DMS79 (cell line): ENCODE measurements at places on chromosomes 11 and 22.

GRCh38 chr11:13269775-13270174 lies 7.8 kb upstream of the BMAL1 start:
- DNase-seq = no peak

DNA sequence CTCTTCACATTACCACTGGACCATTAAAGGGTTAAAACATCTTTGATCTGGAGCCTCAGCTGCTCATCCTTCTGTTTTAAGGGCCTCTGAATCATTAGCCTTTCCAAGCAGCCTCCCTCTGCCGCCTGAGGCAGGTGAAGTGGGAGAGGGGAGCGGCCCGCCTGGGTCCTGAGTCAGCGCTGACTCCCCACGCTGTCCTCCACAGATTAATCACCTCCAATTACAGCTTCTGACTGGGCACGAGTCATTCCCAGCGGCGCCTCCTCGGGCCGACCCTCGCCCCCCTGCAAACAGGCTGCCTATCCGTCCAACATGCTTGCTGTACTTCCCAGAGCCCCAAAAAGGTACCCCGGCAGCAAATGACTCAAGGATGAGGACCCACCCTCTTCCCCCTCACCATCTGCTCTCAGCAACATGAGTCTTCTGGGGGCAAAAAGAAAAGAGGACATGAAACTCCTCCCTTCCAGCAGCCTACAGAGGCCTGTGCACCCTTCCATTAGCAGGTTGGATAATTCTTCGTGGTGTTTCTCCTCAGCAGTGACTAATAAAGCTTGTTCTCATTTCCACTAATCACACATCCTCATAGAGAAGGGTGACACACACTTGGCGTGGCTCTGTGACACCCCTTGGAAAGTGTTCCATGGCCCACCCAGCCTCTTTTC lies 44.3 kb upstream of the JAM3 start:
- no peak for DNase-seq

- DNase-seq = no peak
These were observed 174.1 kb downstream of the FAM181B start for GRCh38 chr11:82559609-82560008.

DNA sequence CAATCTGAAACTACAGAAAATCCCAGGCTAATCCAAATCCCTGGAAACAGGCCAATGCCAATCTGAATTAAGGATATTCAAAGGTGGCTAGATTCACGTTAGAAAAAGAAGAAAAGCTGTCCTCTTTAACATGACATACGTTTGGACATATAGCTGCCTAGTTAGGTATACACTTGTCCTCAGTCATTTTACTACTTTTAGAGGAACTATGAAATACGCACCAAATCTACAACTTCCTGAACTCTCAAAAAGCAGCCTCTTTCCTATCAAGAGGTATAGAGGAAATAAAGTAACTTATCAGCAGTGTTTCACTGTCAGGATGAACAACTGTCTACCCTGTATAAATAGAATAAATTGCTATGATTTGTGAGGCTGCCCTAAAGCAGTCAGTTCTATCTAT lies 24.0 kb downstream of the KMT5B start:
- no peak for DNase-seq

DNA sequence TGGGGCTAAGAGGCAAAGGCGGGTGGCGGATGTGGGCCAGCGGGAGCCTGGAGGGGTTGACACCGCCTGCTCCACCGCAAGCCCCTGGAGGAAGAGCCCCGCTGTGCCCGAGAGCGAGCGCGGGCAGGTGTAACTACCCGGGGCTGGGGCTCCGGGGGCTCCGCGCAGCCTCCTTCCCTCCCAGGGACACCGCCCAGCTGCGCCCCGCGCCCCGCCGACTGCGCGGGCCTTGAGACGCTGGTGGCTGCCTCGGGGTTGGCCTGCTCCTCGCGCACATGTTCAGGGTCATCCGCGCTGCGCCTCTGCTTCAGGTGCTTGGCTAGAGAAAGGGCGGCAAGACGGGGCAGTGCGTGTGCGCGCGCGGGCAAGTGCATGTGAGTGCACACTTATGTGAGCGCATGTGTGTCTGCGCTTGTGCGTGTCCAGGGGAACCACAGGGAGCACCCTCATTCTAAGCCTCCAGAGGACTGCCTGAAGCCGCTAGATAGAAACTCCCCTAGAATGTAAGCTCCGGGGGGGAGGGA lies 197.5 kb upstream of the TMEM45B start:
- DNase-seq = no peak

DNA sequence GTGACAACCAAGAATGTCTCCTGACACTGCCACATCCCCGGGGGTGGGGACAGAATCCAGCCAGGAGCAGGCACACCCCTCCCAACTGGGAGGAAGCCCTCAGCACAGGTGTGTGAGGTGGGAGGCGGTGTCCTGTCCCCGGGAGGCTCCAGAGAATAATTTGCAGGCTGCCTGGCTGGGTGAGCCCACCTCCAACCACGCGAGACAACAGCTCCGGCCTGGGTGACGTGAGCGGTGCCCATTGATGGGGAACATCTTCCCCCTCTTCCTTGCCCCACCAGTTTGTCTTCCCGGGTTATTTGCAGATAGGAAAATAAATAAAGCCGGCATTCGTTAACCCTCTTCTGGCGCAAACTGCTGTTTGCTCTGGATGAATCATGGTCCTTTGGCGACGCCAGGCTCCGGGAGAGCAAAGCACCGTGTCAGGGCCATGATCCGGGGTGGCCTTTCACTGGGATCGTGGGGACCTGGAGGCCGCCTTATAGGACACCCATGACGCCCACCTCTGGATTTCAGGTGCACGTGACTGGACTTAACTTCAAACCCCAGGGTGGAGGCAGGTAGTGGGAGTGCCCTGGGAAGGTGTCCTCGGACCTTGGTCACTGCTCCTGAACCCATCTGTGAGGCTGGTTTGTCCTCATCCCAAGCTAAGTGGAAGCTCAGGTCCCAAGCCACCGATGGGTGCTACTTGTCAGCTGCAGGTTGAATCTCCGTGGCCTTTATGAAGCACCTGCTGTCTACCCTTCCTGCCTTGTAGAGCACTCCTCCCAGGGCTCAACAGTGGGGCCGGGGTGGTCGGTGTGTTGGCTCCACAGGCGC lies 13.9 kb downstream of the CCND1 start:
- no peak for DNase-seq

GRCh38 chr11:1827095-1827813 lies 7.5 kb upstream of the SYT8 start:
- DNase-seq = peak; percentile 54

GRCh38 chr11:61609980-61610366 lies 29.1 kb upstream of the SYT7 start:
- DNase-seq = peak; percentile 57

DNA sequence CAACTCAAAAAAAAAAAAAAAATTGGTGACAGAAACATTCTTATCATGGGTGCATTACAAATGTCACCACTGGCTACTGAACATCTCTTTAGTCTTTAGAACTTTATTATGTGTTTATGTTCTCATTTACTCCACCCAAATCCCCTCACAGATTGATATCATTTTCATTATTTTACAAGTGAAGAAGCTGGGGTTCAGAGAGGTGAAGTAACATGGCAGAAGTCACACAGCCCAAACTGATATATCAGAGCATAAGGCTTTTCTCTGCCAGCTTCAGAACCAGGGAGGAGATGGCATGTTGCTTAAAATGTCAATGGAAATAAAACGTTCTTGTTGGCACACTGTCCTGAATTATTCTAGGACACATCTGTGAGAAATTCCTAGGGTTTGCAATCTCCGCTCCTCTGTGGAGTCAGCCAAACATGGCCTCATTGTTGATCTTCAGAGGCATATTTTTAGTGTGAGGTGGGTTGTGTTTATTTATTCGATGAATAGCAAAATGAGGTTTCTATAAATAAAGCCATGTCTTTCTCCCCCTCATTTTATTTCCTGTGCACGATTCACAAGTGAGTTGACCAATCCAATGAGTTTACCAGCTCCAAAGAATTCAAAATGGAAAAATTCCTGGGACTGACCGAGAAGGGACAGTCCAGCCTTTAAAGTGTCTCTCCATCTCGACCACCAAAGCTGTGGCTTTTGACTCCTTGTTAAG lies 72.9 kb upstream of the ANO1 start:
- no peak for DNase-seq

DNA sequence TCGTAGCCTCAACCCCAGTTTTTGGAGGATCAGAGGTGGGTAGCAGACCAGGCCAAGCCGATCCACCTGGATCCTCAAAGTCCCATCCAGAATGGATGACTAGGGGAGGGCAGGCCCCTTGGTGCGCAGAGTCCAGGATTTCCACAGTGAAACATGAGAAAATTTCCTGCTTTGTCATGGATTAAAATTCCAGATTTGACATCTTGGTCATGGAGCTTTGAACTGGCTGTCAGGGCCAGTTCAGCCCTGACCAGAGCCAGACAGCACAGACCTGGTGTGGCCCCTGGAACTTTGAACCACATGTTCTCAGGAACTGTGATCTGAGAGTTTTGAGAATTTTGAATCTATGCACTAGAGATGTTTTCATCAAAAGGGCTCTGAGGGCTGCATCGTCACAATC lies 177.5 kb downstream of the MN1 start:
- DNase-seq = no peak

GRCh38 chr11:117796872-117797529 lies at the start of gene DSCAML1:
TSS of gene DSCAML1 (minus strand) at chr11:117797216. CDS start at chr11:117797079, 137 bp downstream.
- no peak for DNase-seq

GRCh38 chr11:74641905-74642304 lies 49.5 kb downstream of the POLD3 start:
- peak; percentile 57 for DNase-seq

DNA sequence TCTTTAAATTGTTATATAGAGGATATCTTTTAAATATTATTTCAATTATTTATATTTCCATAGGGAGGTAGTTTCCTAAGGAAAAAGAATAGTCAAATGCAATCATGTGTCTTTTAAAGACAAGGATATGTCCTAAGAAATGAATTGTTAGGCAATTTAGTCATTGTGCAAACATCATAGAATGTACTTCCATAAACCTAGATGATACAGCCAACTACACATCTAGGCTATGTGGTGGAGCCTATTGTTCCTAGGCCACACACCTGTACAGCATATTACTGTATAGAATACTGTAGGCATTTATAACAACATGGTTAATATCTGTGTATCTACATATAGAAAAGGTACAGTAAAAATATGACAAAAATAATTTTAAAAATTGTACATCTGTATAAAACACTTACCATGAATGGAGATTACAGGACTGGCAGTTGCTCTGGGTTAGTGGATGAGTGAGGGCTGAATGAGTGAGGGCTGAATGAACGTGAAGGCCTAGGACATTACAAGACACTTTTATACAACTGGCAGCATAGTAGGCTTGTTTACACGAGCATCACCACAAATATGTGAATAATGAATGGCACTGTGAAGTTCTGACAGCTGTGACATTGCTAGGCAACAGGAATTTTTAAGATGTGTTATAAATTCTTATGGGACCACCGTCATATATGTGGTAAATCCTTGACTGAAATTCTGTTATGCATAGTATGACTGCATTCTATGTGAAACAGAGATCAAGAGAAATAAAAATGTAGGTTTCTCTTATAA lies 1879.0 kb upstream of the RAG2 start:
- DNase-seq = no peak

GRCh38 chr11:124837491-124837856 lies 27.8 kb upstream of the ROBO3 start:
- peak; percentile 47 for DNase-seq

GRCh38 chr11:68904248-68904847 lies 657 bp downstream of the IGHMBP2 start:
- no peak for DNase-seq

DNA sequence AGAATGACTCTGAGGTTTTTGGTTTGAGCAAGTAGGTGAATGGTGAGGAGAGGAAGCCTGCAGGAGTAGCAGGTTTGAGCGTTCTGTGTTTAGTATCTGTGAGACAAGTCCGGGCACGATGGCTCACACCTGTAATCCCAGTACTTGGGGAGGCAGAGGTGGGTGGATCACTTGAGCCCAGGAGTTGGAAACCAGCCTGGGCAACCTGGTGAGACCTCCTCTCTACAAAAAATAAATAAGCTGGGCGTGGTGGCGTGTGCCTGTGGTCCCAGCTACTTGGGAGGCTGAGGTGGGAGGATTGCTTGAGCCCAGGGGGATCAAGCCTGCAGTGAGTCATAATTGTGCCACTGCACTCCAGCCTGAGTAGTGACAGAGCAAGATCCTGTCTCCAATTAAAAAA lies 9.7 kb upstream of the CENATAC start:
- peak; percentile 81 for DNase-seq
